ENCODE measurements at places on chromosomes 7 and 10. TPM values are rescaled to one million over a fixed set of nuclear protein-coding genes. Genes with fewer than 3 reads are reported as not detected.

Gene SLC18A3
- not detected for total RNA-seq

DNA sequence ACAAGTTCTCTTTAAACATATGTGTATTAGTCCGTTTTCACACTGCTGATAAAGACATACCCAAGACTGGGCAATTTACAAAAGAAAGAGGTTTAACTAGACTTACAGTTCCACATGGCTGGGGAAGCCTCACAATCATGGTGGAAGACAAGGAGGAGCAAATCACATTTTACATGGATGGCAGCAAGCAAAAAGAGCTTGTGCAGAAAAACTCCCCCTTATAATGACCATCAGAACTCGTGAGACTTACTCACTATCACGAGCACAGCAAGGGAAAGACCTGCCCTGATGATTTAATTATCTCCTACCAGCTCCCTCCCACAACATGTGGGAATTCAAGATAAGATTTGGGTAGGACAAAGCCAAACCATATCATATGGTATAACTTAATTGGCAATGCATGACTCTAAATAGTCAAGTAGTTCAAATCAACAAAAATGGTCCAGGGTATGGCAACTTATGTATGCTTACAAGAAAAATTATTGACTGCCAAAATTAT, 34.1 kb upstream of the TMEM243 start:
- H3K27me3 ChIP-seq: no peaks in the 10 kb centered on the region
- no peaks in the 10 kb centered on the region for H3K4me1 ChIP-seq
- DNase-seq: no peak
- no peak overlapping the region for H3K4me3 ChIP-seq
- no peak overlapping the region for H3K27ac ChIP-seq

- H3K4me3 ChIP-seq: no peak overlapping the region
- no peaks in the 10 kb centered on the region for H3K27me3 ChIP-seq
- H3K4me1 ChIP-seq: peaks cover 2% of the 10 kb centered on the region
- peak overlapping the region; percentile 86 for H3K27ac ChIP-seq
- peaks cover 9% of the 10 kb centered on the region for H3K36me3 ChIP-seq
Measured at GRCh38 chr10:17214971-17215781, 12.9 kb upstream of the VIM start.

DNA sequence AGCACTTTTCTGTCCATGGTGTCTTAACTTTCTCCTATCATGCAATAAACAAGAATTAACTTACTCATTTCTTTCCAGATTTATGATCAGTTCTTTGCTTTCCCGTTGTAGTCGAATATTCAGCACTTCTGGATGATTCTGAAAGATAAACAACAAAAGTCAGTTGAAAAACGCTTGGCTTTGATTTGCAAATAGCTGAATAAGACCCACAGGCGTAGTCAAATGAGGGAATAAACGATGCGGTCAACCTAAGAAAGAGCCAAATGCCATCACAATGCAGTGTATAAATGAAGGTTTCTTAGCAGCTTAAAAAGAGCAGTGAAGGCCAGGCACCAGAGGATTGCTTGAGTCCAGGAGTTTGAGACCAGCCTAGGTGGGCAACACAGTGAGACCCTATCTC, 109.4 kb downstream of the ADAM12 start:
- no peak overlapping the region for H3K4me3 ChIP-seq
- H3K36me3 ChIP-seq: no peaks in the 10 kb centered on the region
- no peaks in the 10 kb centered on the region for H3K4me1 ChIP-seq
- no peaks in the 10 kb centered on the region for H3K27me3 ChIP-seq

DNA sequence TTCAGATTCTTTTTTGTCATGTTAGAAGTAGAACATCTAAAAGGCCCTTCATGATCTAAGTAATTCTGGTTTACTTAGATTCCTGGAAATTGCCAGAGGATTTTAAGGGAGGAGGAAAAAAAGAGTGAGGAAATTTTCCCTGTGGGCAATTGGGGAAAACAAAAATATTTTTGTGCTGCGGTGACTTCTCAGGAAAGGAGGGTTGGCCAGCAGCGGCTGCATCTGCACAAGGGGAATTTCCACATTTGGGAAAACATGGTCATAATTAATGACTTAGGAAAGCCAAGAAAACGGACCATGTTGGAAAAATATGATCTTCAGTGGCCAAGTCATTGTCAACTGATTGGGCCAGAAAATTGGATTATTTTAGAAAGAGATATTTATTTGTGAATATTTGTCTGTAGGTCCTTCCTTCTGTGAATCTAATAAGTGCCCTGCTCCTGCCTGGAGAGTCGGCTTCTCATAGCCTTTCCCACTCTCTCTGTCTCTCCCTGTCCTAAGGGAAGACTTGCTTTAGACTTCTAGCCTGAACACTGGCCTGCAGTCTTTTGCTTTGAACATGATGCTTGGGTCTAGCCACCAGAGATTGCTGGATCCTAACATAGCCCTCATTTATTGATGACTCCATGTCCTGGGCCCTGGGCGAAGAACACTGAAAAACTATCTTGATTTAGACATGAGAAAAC, 124.2 kb upstream of the MKLN1 start:
- no peak overlapping the region for H3K4me3 ChIP-seq
- H3K27ac ChIP-seq: no peak overlapping the region
- DNase-seq: no peak

All from T-cell (primary cell).